ENCODE measurements at places on chromosomes 11 and 22.

DNA sequence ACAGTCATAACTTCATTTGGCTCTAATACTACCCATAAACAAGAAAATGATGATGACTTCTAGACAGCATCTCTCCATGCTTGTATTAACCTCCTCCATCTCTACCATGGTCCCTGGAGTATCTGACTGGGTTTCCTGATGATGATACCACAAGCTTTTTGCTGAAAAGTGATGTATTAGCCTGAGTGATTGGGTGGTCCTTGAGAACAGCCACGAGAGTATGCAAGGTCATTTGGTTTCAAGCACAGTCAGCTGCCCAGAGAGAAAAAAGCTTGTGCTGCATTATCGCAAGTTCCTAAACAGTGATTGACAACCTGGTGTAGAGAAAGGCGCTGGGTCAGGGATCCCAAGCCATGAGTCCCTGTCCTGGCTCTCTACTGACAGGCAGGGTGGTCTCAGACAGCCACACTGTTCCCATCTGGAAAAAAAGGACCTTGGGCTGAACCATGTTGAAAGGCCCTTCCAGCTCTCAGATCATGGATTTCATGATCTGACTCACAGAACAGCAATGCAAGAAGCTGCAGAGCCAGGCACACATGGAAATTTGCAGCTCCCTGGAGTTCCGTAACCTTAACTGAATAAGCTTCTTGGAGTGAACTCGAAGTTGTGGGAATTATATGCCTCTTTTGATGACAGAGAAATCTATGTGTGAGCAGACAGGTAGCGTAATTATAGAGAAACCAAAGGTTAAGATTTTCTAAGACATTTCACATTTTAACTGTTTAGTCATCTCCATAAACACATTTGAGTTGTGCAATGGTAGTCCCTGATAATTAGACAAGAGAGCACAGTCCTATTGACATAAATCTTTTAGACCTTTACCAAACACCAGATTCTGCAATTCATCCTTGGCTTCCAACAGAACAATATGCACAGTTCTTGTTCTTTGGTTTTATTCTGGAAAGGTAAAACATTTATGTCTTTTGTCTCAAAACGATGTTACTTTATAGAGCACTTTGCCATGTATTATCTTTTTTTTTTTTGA is 54.1 kb upstream of the UBASH3B start:
- DNase-seq, result no peak

DNA sequence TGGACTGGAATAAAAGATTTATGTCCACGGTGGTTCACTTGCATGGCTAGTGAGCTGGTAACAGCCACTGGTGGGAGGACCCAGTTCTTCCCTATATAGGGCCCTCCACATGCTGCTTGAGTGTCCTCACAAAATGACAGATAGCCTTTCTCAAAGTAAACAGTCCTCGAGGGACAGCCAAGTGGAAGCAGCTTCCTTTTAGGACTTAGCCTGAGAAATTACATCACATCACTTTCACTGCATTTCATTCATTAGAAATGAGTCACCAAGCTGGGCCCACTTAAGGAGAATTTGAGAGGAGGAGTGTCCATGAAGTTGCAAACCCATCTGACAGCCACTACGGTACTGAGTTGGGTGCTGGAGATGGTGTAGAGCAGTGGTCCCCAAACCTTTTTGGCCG is 7.0 kb downstream of the ISX start:
- DNase-seq, result no peak

DNA sequence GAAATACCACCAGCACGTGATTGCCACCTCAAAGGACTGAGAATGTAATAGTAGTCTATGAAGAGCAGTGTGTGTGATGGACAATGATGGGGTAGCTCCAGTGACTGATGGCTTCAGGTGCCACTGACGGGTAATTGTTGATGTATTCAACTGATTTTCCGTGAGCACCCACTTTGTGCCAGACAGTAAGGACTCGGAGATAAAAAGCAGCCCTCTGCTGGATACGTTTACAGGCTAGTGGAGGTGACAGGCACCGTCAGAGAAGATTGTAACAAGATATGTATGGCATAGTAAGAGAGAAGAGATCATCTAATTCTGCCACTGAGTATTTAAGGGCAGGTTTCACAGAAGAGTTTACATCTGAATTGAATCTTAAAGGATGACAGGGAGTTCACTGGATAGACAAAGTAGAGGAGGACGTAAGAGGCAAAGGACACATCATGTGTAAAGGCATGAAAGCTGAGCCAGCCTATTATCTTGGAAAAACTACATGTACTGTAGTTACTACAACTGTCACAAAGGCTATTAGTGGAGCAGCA is 1.1 kb upstream of the ENTHD1 start:
- no peak for DNase-seq

- no peak for DNase-seq
These were observed 769 bp upstream of the CDC42EP1 start for GRCh38 chr22:37559521-37559900.

DNA sequence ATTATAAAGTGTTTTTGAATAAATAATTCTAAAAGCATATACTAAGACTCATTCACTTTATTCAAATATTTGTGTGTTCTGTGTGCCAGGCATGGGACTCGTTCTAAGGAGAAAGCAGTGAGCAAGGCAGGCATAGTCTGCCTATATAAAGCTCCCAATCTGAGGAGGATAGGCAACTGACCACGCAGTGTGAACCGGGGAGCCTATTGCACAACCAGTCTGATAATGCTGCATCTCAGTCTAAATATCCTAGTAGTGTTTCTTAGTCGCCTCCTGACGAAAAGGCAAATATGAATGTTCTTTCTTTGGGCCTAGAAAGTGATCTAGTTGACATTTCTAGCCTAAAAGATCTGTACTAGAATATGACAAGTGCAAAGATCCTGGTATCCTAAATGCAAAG is 98.3 kb downstream of the C11orf65 start:
- DNase-seq, result no peak

- peak; percentile 25 for DNase-seq
These were observed 745 bp downstream of the C22orf39 start for GRCh38 chr22:19446603-19447329.

- no peak for DNase-seq
These were observed 37.9 kb downstream of the SCUBE2 start for GRCh38 chr11:9053316-9054035.
